ENCODE measurements at places on chromosomes 3 and 15.

DNA sequence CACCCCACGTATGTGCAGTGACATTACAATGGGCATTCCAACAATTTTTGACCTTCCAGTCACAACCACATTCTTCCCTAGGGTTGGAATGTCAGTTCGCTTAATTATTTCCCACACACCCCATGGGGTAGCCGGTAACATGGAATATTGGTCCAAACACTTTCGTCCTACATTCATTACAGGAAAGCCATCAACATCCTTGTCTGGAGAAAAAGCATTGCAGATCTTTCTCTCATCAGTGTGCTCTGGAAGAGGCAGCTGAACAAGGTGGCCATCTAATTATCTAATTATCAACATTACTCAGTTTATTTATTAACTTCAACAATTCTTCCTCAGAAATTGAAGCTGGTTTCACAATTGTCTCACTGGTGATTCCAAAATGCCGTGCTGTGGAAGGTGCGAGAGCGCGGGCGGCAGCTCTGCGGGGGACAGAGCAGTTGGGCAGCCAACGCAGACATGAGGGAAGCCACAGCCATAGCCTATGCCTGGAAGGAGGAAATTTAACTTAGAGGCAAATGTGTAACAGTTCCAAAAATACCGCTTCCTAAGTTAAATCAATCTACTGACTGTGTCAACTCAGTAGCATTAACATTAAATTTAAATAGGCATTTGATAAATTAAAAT is 1158.9 kb upstream of the EPHA6 start:
- no peak for DNase-seq

DNA sequence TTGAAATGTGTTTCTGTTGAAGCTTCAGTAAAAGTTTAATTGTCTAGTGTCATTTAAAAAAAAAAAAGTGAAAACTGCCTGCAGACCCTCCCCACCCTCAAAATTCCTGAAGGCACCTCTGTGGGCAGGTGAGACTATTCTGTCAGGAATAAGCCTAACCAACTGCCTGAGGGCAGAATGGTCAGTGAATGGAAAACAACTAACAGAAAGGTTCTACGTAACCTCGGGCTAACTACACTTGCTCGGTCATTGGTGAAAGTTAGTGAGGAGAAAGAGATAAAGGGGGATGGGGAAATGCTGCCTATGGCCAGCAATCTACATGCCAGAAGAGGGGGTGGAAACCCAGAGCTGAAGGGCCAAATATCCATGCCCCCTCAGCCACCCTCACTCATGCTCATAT is 108.6 kb upstream of the SLC24A5 start:
- no peak for DNase-seq

- DNase-seq, result no peak
These were observed 175.1 kb downstream of the VGLL3 start for GRCh38 chr3:86815880-86816279.

GRCh38 chr3:65641045-65641444 is 397.7 kb downstream of the MAGI1 start:
- no peak for DNase-seq

GRCh38 chr3:133262333-133262732 is 137.5 kb upstream of the BFSP2 start:
- no peak for DNase-seq

GRCh38 chr3:72738752-72739530 is 109.3 kb downstream of the SHQ1 start:
- DNase-seq, result no peak

- DNase-seq, result no peak
These were observed 1.7 kb downstream of the PRTG start for GRCh38 chr15:55740981-55741832.

DNA sequence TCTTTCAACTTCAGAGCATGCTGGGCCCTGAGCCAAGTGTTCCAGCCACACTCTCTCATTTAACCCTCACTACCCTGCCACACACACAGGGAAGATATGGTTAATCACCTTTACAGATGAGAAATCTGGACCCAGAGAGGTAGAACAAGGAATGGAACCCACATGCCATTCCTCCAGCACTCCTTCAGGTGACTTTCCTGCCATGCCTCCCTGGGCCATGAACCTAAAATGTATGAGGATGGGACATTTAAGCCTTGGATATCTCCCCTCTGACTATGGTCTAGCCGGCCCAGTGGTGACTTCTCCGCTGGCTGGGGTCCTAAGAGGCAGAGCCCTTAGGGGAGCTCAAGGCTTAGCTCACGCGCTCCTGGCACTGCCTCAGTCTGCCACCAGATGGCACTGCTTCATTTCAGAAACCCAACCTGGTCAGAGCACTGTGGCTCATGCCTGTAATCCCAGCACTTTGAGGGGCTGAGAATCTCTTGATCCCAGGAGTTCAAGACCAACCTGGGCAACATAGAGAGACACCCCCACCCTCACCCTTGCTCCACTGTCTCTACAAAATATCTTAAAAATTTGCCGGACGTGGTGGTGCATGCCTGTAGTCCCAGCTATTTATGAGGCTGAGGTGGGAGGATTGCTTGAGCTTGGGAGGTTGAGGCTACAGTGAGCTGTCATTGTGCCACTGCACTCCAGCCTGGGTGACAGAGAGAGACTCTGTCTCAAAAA is 2.2 kb upstream of the DCAF1 start:
- no peak for DNase-seq

DNA sequence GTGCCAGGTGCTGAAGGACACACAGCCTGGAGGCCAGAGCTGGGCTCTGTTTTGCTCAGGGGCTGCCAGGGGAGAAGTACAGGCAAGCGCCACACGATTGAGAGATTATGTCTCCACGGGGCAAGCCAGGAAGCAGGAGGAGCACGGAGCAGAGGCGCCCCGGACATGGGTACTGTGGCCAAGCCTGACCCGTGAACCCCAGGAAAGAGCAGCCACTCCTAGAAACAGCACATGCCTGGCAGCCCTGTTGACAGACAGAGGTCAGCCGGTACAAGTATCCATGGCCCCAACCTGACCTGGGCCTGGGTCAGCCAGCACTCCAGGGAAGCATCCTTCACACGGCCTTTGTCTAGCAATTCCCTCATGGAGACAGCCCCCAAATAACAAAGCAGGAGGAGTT is 89.4 kb downstream of the ADAMTS17 start:
- DNase-seq, result no peak

DNA sequence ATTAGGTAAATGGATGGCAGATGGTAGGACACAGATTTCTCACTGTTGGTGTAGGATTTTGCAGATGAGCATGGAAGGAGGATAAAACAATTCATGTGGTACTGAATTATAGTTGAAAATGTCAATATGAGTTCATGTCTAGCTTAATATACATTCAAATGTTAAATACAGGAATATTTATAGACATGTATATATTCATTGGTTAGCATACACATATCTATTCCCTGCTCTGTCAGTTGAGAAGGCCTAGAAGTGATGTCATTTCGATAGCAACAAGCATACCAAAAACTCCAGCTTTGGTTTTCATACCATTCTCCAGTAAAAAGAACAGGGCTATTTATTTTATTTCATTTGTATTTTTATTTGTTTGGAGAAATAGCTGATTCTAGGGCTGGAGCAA is 497.1 kb downstream of the EPHB1 start:
- DNase-seq, result no peak

GRCh38 chr15:55627730-55628368 is 39.7 kb upstream of the PYGO1 start:
- DNase-seq, result no peak

- DNase-seq, result no peak
These were observed 110.5 kb upstream of the SLC24A5 start for GRCh38 chr15:48010316-48010715.

- DNase-seq, result no peak
These were observed 7.0 kb downstream of the BHLHE40 start for GRCh38 chr3:4986175-4986781.

- DNase-seq, result no peak
These were observed 12.0 kb upstream of the SEMA4B start for GRCh38 chr15:90188914-90189748.

DNA sequence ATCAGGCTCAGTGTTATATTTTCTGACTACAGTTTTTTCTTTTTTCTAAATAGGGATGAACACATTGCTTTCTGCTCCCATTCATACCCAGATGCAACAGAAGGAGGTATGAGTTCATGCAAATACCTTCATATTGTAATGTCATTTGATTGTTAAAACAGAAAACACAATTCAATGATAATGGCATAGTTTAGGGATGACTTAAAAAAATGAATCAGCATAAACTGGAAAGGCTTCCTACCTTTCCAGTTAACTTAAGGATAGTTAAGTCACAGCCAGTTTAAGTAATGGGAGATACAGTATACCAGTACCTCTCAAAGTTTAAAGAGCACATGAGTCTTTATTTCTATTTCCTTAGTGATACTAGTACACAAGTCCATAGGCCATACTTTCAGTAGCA is 24.9 kb downstream of the KNL1 start:
- no peak for DNase-seq

GRCh38 chr3:87867001-87867400 is 191.8 kb downstream of the CGGBP1 start:
- DNase-seq, result no peak

- DNase-seq, result no peak
These were observed 72.7 kb downstream of the UACA start for GRCh38 chr15:70690491-70691276.

- no peak for DNase-seq
These were observed 51.3 kb downstream of the CYP11A1 start for GRCh38 chr15:74316141-74316540.

DNA sequence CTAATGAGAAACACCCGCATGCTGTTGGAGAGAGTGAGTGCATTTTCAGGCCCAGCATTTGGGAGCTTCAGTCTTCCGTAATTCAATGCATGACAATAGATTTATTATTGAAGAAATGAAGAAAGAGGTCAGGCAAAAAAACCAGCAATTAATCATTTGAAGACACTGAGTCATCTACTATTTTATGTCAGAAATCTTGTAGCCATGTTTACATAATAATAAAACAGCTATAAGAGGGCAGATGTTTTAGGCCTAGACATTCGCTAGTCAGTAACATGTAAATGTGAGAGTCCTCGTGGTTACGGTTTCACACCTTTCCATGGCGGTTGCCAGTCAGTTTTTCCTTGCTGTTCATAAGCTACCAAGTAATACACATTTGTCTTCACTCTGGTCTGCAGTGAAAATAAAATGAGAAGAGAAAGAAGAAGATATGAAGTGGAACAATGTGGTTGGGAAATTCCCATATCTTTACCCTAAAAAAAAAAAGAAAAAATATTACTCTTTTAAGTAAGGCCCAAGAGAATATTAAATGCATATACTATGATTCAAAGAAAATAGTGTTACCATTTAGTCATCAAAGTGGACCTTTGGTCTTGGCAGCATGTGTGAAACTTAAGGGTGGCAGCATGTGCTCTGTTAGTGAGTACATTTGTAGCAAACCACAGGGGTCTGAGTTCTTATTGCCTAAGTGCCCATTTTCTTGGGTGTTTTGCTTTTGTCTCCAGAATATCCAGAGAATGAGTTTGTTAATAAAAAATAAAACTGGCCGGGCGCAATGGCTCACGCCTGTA is 140.5 kb upstream of the TBL1XR1 start:
- no peak for DNase-seq

DNA sequence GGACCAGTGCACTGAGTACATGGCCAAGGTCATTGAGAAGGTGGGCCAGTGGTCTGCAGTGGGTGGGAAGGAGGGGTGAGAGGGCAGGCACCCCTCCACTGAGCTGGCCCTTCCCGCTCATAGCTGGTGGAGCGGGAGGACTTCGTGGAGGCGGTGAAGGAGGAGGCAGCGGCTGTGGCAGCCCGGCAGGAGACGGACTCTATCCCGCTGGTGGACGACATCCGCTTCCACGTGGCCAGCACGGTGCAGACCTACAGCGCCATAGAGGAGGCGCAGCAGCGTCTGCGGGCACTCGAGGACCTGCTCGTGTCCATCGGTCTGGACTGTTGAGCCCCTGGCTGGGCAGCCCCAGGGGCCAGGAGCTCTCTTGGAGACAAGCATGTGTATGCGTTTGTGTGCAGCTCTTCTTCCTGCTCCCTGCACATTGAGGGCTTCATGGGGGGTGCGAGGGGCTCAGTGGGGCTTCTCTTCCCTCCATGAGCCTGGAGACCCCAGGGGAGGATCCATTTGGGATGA is 7.5 kb downstream of the ABTB1 start:
- no peak for DNase-seq

DNA sequence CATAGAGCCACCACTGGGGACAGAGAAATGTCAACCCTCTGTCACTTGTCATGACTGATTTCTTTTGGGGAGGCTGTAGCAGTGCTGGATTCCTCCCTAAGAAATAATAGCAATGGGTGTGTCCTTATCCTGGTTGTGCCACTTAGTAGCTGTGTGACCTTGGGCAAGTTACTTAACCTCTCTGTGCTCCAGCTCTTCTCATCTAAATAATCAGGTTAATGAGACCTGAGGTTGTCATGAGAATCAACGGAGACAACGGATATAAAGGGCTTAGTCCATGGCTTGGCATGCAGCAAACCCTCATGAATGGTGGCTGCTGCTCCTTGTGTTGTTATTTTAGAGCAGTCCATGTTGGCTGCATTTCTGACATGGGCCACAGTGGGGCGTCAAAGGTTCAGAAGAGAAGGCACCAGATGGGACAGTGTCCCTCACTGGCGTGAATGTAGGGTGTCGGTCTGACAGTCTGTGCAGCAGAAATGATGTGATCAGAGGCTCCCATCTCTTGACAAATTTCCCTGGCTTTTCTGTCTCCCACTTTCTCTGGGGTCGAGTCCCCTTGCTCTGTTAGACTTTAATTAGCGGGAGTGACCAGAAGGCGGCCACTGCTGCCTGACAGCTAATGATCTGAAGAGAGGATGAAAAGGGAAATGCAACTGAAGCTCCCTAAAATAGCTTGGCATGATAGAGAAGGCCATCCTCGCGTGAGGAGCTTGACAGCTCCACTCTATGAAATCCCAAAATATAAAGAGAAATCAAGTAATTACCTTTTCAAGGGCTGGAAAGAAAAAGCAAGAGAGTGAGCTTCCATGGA is 209.4 kb downstream of the CADPS start:
- DNase-seq, result peak; percentile 20

GRCh38 chr3:31164381-31164780 is 269.9 kb upstream of the GADL1 start:
- DNase-seq, result no peak

DNA sequence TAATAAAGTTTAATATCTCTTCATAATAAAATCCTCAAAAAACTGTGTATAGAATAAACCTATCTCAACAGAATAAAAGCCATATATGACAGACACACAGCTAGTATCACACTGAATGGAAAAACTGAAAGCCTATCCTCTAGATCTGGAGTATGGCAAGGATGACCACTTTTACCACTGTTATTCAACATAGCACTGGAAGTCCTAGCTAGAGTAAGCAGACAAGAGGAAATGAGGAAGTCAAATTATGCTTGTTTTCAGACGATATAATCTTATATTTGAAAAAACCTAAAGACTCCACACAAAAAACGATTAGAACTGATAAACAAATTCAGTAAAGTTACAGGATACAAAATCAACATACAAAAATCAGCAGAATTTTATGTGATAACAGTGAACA is 57.4 kb upstream of the DIPK2A start:
- DNase-seq, result no peak

GRCh38 chr3:58349792-58350626 is 17.3 kb downstream of the PXK start:
- peak; percentile 35 for DNase-seq

- no peak for DNase-seq
These were observed 552.9 kb upstream of the SUCLG2 start for GRCh38 chr3:68207327-68207726.

GRCh38 chr3:55923207-55923606 is 436.1 kb upstream of the WNT5A start:
- no peak for DNase-seq

- DNase-seq, result no peak
These were observed 236.9 kb upstream of the TRIM42 start for GRCh38 chr3:140441006-140441405.

- no peak for DNase-seq
These were observed 18.1 kb upstream of the PTPN23 start for GRCh38 chr3:47362701-47363100.
